NCI-H748 treated with DMSO at 0.1 percent for 48 hours (cell line): ENCODE measurements at places on chromosomes 3 and 15.

DNA sequence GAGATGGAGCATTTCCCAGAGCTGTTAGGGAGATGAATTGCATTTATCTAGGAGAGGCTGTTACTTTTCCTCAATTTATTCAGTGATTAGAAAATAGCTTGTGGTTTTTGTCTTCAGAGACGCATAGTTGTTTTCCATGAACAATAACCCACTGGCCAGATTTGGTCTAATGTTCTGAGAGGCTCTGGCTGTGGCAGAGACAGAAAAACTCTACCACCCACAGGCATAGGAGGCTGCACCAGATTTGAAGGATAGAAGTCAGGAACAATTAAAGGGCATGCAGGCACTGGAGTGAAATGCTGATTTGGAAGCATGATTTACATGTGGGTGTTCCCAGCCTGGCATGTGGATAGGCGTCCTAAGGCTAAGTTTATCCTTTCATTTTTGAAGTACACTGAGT lies 143.5 kb downstream of the NFKBIZ start:
- DNase-seq, result no peak

- DNase-seq, result no peak
Observed at GRCh38 chr3:130979117-130979516, 47.5 kb downstream of the ASTE1 start.

GRCh38 chr3:11627612-11628011 lies 16.1 kb downstream of the VGLL4 start:
- no peak for DNase-seq

DNA sequence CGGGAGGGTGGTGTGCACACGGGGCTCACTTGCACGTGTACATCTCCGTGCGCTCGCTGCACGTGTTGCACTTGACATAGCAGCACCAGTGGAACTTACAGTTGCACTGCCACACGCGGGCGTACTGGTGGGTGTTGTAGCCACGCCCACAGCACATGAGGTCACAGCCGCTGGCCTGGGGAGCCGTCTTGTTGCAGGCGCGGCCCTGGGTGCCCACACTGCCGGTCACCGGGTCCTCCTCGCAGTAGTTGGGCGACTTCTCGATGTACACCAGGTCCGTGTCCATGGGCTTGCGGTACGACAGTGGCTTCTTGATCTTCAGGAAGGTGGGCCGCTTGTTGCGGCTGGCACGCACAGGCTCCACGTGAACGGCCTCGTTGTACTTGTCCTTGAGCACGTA lies 61.0 kb downstream of the WNT7A start:
- DNase-seq, result no peak

- DNase-seq, result no peak
Observed at GRCh38 chr15:38038659-38039442, 104.4 kb downstream of the TMCO5A start.

GRCh38 chr15:64997745-64998375 lies 8.1 kb upstream of the SPG21 start:
- DNase-seq, result no peak

- DNase-seq, result no peak
Observed at GRCh38 chr15:99976811-99977271, 243.6 kb upstream of the LYSMD4 start.

DNA sequence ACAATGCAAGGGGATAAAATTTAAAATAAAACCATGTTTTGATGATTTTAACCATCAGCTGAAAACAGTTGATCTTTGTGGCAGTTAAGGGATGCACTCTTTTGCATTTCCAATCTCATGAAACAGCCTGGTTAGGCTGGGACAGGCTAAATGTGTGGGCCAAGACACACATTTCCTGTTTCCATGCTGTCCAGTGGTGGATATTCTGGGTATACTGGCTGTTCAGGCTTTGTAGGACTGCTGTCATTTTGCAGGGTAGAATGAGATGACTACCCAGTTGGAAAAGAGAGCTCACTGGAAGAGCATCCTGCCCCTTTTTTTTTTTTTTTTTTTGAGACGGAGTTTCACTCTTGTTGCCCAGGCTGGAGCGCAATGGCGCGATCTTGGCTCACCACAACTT lies 42.0 kb upstream of the IP6K2 start:
- no peak for DNase-seq

DNA sequence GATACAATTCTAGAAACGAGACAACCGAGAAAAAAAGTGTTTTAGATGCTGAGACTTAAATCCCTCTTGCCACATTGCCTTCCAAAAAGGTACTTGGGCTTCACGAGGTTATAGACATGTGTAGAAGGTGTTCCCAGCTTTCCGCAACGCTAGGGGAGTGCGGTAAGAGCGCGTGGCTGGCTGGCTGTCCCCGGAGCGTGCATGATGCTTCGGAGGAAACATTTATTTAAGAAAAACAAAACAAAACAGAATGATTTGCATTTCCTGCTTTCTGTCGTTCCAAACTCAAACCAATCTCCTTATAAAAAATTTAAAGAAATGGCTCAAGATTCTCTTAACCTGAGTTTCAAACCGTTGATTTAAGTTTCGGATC lies 841 bp downstream of the SLC6A20 start:
- DNase-seq, result no peak

DNA sequence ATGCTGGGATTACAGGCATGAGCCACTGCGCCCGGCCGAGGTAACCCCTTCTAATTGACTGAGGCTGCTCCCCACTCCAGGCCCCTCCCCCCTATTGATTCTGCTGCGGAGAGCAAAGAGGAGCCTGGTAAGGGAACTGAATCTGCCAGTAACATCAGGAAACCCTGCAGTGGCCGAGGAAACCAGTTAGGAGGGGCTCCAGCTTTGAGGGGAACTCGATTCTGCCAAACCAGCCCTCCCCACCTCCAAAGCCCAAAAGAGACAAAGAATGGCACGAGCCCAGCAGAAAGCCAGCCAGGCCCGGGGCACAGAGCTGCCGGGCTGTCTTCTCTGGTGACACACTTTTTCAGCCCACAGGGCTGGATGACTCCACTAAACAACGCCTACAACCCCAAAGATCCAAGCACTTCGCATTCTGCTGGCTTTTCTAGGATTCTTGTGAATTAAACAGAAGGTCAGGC lies 15.0 kb upstream of the ACAD9 start:
- no peak for DNase-seq

DNA sequence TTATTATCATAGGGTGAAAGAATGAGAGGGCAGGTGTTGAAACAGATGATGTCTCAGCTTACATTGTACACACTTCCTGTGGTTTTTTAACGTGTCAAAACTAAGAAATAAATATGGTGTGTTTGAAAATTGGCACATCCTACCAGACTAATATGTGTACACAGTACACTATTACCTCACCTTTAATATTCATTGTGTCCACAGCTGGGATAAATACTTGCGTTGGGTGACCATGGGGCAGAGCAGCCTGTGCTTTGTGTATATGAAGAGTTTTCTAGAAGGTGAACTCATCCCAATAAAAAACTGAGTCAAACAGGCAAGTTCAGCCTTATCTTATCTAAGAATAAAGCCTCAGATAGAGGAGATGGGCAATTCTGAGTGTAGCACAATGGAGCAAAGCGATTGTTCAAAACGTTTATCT lies 17.3 kb downstream of the SUCNR1 start:
- DNase-seq, result peak; percentile 88

- DNase-seq, result no peak
Observed at GRCh38 chr15:79089331-79089889, 1.2 kb downstream of the RASGRF1 start.

- DNase-seq, result no peak
Observed at GRCh38 chr3:10635446-10636076, 130.2 kb upstream of the ATP2B2 start.

DNA sequence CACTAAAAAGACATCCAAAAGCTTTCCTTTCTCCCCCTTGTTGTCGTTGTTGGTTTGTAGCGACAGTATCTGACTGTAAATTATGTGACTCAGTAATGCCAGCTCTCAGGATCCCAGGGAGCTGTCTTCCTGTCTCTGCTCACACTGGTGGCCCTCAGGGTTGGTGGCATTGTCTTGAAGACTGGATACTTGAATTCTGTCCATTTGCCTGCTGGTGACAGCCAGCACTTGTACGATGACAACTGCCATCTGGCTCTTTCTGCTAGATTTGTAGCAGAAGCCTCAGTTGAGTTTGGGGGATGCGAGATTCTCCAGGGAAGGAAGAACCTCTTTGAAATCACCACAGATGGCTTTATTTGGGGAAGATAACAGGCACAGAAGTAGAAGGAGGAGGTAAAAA lies 120.8 kb downstream of the ARPP21 start:
- DNase-seq, result no peak

- no peak for DNase-seq
Observed at GRCh38 chr3:170709046-170709445, 123.2 kb upstream of the SLC7A14 start.

DNA sequence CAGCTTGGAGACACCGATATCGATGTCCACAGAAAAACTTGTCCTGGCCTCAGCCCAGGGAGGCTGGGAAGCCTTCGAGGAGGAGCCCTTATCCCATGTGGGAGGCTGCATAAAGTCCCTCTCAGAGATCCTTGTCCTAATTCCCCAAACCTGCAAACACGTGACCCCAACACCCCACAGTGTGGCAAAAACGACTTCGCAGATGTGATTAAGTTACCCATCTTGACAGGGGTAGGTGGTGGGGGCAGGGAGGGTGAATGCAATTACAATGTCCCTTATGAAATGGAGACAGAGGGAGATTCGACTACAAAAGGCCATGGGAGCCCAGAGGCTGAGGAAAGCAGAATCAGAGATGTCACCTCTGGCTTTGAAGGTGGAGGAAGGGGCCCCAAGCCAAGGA lies 2.3 kb upstream of the TLR9 start:
- DNase-seq, result no peak

DNA sequence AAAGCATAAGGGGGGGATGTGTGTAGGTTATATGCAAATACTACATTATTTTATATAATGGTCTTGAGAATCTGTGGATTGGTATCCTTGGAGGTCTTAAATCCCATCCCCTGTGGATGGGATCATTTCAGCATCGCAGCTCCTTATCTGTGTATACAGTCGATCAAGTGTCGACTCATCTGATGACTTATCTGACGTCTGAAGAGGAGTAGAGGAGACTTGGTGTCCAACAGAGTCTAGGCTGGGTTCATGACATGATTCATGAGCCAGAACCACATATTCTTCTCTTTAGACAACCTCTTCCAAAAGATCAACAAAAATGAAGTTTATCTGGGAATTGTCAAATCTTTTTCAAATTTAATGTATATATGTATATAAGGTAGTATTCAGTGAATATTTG lies 220.7 kb downstream of the NR2F2 start:
- DNase-seq, result no peak

- no peak for DNase-seq
Observed at GRCh38 chr3:48915296-48915695, 3.3 kb upstream of the ARIH2 start.

GRCh38 chr3:23484386-23484785 lies 281.3 kb downstream of the UBE2E2 start:
- DNase-seq, result no peak

- no peak for DNase-seq
Observed at GRCh38 chr3:179091113-179091512, 19.5 kb upstream of the ZMAT3 start.

DNA sequence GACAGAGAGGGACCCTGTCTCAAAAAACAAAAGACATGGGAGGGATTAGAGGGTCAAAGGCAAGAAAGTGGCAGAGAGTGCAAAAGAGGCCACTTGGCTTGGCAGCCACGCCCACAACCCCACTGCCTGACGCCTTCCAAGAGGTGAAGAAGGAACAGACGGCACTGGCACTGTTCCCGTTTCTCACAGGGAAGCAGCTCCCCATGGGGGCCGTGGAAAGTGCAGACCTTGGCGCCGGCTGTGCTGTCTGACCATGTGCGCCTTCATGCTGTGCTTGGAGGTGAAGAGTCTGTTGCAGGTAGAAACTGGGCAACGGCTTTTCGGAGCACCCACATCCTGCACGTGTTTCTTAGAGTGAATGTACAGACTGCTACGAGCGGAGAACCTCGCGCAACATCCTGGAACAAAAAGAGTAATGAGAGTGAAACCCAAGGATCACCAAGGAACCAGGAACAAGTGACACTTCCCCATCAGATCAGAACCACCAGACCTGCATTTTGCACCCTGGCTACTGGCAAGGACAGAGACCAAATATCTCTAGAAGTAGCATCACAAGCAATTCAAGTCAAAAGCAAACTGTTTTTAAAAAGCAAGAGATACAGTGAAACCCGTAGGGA lies 9.7 kb downstream of the ZXDC start:
- DNase-seq, result no peak

GRCh38 chr3:129614927-129615363 lies 8.5 kb upstream of the PLXND1 start:
- no peak for DNase-seq

- DNase-seq, result no peak
Observed at GRCh38 chr3:101567528-101568317, 6.1 kb downstream of the TRMT10C start.

GRCh38 chr3:126034481-126035361 lies 49.2 kb downstream of the SLC41A3 start:
- DNase-seq, result no peak

GRCh38 chr15:77834276-77834990 lies 201.7 kb upstream of the LINGO1 start:
- DNase-seq, result no peak

DNA sequence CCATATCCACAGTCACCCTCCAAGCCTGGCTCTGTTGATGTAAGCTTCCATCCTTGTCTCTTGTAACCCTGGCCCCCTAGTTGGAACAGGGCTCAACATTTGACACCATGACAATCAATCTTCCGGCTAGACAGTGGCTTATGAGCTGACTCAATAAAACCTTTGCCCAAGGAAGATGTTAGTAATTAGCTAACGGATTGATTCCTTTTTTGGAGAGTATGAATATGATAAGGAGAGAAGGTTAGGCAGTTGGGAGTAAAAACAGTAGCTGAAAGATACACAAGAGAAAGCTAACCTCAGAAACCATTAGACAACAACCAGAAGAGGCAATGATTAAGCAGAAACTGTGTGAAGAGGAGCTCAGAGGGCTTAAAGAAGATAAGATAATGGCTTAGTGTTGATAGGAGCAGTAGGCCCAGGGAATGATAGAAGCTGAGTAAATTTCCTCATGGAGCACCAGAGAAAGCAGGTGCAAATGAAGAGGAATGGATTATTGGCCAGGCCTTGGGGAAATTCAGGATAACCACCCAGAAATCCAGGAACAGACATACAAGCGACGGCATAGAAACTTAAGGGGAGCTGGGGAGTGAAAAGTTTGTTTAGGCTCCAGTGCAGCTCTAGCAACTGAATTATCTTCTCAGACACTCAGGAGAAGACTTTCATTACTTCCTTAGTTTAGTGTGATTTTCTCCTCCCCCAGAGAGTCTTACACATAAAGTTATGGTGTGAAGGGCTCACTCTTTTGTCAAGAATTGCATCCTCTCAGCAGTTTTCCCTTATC lies 7.8 kb upstream of the RFX7 start:
- DNase-seq, result no peak

- no peak for DNase-seq
Observed at GRCh38 chr3:46924921-46925584, 47.5 kb downstream of the PTH1R start.

GRCh38 chr3:189561256-189561655 lies 69.9 kb upstream of the TP63 start:
- no peak for DNase-seq

DNA sequence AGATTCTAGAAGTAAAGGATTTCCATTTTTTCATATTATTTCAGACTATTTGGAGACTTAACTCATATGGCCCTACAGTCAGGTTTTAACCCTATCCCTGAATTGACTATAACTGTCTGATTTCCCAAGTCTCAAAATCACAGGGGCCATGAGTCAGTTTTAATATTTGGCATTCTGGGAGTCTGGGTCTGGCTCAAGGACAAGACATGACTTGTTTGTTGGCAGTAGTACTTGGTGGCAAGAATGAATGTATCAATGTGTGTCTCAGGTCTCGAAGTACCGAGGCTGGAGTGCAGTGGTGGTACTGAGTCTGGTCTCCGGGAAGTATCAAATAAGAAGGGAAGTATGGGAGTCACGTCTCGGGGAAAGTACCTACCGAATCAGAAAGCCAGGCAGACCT lies 10.8 kb downstream of the UMPS start:
- no peak for DNase-seq

GRCh38 chr3:14124223-14124614 lies 451 bp downstream of the CHCHD4 start:
- DNase-seq, result no peak
